Activated CD4-positive, alpha-beta T cell treated with anti-CD3 and anti-CD28 coated beads, Interleukin-2, amount 10 ng/mL, durations not matched to agents 24 days and 14 days (primary cell): ENCODE measurements at places on chromosomes 16 and 17.
A peak's percentile ranks its signal among the peaks of the same experiment; 100 is the strongest.

DNA sequence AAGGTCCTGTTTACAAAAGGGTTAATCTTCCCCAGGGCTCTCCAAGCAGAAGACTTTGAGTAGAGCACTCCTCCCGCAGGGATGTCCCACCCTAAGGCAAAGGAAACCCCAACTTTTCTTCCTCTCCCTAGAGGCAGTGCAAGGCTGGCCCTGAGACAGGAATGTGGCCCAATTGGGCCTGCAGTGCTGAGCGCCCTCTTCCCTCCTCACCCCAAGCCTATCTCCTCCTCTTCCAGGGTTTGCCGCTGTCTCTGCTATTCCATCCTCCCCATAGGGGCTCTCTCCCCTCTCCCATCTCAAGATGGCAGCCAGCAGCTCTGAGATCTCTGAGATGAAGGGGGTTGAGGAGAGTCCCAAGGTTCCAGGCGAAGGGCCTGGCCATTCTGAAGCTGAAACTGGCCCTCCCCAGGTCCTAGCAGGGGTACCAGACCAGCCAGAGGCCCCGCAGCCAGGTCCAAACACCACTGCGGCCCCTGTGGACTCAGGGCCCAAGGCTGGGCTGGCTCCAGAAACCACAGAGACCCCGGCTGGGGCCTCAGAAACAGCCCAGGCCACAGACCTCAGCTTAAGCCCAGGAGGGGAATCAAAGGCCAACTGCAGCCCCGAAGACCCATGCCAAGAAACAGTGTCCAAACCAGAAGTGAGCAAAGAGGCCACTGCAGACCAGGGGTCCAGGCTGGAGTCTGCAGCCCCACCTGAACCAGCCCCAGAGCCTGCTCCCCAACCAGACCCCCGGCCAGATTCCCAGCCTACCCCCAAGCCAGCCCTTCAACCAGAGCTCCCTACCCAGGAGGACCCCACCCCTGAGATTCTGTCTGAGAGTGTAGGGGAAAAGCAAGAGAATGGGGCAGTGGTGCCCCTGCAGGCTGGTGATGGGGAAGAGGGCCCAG lies 1.0 kb downstream of the PRRT2 start:
- no peak for DNase-seq

DNA sequence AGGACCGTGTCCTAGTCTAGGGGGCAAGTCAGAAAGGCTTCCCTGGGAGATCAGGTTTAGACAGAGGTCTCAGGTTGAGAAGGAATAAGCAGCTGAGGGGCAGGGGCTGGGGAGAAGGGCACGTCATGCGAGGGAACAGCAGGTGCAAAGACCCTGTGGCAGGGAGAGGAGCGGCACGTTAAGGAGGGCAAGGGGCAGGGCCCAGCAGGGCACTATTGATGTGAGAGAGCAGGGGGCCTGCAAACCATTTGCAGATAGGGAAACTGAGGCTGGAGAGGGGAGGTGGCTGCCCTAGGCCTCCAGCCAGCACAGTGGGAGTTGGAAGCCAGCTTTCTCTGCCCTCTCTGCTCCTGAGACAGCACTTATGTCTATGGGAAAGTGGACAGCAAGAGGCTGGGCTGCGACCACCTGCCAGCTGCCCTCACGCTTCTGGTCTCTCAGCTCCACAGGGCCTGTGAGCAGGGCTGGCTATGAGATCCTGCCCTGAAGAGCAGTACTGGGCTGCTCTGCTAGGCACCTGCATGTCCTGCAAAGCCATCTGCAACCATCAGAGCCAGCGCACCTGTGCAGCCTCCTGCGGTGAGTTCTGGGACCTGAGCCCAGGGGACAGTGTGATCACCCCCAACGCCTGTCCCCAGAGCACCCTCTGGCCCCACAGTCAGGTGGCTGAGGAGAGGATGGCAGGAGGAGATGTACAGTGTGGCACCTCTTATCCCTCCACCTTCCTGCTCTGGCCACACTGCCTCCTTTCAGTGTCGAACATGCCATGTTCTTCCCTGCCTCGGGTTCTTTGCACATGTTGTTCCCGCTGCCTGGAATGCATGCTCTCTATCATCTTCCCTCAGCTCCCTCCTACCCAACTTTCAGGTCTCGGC lies 61.5 kb downstream of the USP22 start:
- peak; percentile 46 for DNase-seq

GRCh38 chr17:83078378-83079351 lies 744 bp upstream of the METRNL start:
- DNase-seq, result peak; percentile 75

GRCh38 chr16:17474572-17474971 lies 3.8 kb upstream of the XYLT1 start:
- peak; percentile 63 for DNase-seq

DNA sequence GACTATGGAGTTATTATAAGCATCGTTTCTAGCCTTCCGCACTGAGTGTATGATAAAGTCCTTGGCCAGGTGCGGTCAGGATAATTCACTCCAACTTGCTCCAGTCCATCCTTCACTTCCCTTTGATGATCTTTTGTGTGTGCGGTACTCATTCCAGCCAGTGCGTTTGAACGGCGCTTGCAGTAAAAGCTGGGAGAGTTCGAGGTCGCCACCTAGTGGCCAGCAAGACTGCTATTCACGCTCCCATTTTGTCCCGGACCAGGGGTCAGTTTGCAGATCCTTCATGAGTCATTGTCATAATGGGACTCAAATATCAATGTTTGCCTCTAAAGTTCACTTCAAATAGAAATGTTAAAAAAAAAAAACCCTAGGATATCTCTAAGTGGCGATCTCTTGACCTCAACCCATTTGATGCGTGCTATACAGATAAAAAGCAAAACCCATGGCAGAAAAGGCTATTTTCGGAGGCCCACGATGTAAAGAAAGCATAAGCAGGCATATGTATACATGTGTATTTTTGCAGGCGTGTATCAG lies 417.1 kb downstream of the TMEM114 start:
- DNase-seq, result peak; percentile 69
